ENCODE measurements at places on chromosomes 4 and X.

- DNase-seq = no peak
Observed at GRCh38 chrX:103513067-103513466, 6.2 kb downstream of the RAB40A start.

- DNase-seq = no peak
Observed at GRCh38 chr4:14716691-14717090, 285.6 kb upstream of the CPEB2 start.

DNA sequence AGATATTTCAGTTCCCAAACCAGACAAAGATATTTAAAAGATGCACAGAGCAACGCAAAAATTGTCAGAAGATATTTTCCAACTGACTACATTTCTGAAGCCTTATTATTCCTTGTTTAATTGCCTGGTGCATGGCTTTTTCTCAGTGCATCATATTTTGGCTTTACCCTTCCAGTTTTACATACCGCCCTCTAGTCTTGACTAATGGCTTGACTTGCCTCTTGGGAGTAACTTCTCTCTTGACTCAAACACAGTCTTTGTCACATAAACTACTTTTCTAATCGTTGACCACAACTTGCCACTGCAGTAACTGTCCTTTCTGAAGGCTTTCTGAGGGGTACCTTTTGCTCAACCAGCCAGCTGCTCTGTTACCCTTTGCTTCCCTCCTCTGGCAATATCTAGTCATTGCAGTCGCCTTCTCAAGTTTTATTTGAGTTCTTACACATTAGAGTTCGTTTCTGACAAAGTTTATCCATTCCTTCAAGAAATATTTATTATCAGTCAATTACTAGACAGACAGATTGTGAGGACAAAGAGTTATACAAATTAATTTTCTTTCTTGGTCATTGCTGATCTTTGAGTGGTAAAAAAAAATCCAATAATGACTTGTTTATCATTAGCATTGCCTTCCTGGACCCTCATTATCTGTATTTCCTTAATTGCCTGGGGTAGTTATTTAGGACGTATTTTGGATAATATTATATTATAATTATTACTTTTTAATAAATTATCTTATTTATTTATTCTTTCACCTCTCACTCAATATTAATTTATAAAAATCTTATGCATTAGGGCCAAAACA is 506.9 kb upstream of the PCDH10 start:
- no peak for DNase-seq

DNA sequence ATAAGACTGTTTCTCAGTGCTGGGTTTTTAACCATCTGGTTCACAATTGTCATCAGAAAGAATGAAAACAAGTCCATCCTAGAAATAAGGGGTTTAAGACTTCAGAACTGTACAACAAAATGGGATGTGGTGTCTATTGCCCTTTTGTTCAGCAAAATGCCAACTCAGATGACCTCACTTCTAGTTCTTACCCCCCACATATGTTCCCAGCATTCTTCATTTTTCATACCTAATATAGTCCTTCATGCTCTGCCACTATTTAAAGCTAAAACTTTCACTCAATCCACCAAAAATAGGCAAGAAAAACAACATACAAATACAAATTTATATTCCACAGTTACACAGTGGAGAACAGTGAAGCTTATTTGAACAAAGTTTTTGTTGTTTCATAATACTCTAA is 111.4 kb downstream of the SORBS2 start:
- no peak for DNase-seq

DNA sequence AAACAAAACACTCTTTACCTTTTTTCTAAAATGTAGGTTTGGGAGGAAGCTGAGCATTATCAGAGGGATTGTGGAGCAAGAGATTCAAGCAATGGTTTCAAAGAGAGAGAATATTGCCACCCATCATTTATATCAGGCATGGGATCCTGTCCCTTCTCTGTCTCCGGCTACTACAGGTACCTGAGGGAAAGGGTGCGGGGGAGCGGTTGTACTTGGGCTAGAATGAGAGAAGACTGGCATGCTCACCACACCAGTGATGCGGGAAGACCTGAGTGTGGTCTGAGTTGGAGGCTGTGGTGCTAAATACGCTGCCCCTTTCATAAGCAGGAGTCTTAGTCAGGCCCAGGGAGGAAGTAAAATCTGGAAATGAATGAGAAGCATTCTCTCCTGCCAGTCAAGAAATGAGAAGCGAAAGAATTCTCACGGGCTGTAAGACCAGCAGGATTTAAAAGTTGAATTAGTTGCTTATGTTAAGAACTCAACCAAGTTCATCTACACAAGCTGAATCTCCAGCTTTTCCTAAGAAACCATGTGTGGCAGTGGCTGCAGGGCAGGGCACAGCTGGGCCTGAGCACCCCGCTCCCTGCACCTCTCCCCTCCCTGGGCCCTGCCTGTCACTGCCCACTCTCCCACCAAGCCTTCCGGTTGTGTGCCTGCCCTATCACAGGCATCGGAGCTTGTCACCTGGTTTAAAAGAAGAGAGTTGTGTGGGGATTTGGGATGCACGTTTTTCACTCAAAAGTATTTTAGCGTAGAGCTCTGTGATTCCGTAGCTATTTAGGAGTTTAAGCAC is 24.8 kb upstream of the MSANTD1 start:
- DNase-seq = no peak

DNA sequence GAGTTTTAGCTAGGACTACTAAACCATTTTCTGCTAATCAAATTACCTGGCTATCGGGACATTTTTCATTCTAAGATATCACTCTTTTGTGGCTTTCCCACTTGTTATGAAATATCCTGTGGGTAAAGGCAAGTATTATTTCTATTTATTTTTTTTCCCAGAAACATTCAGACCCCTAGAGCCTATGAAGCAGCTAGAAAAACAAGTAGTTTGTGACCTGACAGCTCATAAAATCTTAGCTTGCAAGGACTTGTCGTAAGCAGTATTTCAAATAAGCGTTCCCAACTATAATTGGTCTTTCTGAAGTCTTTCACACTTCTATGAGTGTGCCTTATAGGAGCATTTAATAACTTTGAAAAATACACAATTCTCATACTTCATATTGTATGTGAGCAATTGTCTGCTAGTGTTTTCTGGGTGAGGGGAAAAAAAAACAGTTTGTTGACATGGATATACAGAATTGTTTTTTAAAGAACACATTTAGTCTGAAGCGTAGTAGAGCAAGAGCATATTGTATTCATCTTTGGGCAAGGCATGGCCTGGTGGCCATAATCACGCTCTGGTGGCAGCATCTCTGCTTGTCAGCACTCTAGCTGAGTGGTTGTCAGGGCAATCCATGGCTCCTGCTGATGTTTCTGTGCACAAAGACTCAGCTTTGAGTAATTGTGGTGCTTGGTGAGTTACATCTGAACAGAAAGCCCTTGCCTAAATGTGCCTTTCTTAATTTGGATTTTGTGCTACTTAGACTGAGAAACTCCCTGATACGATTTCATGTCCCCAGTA is 2.6 kb downstream of the MCUB start:
- no peak for DNase-seq

DNA sequence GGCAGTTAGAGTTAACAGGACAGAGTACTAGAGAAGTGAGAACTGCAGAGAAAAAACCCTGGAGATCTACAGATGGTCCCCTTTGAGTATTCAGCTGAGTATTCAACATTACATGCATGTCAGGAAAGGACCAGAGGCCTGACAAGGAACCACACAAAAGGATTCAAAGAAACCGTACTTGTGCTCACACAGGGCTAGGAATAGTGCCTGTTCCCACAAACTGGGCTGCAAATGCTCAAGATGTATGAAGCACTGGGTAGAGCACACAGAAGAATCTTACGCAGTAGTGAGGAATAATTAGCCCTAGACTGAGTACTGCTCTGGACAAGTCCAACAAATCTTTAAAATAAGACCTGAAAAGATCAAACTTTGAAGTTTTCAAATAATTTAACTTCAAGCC is 17.6 kb downstream of the PTPN13 start:
- no peak for DNase-seq

DNA sequence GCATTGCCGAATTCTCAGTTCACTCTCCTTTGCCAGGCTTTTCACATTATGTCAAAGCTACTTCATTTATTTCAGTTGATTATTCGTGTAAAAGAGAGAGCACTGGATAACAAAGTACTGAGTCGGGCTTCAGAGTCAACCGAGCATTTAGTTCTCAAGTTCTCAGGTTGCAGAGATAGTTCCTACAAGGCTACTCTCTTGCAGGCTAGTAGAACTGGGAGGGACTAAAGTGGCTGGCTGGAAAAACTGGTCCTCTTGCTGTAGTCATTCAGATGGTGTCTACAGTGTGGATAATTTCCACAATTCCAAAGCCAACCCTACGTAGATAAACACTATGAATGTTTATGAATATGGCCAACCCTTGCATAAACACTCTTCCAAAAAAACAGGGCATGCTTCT is 4.6 kb upstream of the CCNG2 start:
- DNase-seq = no peak
